Epithelial cell of esophagus (primary cell): ENCODE measurements at places on chromosomes 12 and 14.

- DNase-seq: no peak
Measured at GRCh38 chr12:10251669-10252068, 39.0 kb downstream of the GABARAPL1 start.

- no peak for DNase-seq
Measured at GRCh38 chr12:112932485-112933128, 5.7 kb upstream of the OAS3 start.

DNA sequence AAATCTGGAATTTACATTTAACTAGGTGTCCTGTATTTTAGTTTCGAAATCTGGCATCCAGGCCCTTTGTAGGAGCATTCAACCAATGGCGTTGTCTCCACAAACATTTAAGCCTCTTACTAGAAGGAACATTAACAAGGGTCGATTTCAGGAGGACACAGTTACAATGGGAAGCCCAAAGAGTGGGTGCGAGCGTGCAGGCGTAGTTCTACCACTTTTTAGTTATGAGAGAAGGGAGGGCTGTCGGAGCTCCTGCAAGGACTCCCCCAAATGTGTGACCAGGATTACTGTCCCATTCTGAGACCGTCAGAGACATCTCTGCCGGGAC lies 365 bp upstream of the ABHD4 start:
- no peak for DNase-seq

- no peak for DNase-seq
Measured at GRCh38 chr14:38073641-38074040, 134.1 kb upstream of the SSTR1 start.

DNA sequence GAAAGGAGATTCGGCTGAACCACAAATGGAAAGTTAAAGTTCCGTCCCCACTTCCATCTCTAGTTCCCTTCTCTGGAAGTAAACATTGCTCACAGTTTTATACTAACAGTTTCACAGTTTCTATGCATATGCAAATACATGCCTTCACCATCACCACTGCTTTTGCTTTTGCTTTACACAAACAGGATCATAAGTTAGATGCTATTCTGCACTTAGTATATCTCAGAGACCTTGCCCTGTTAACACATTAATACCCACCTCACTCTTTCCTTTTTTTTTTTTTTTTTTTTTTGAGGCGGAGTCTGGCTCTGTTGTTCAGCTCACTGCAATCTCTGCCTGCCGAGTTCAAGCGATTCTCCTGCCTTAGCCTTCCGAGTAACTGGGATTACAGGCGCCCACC lies 890 bp downstream of the TEP1 start:
- no peak for DNase-seq

DNA sequence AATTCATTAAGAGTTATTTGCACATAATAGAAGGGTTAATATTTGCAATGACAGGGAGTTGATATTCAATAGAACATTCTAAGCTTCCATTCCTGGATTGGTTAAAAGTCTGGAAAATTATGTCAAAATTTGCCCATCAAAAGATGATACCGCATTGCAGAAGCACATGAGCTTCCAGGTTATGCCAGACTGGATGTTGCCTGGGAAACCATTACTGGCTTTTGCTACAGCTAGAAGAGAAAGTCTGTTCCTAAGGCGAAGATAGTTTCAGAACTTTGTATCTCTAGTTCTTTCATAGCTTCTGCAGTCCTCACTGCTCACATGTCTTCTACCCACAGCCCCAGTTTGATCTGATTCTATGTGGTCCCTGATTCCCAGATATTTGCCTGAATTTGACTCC lies 122.4 kb upstream of the AMIGO2 start:
- DNase-seq: no peak

DNA sequence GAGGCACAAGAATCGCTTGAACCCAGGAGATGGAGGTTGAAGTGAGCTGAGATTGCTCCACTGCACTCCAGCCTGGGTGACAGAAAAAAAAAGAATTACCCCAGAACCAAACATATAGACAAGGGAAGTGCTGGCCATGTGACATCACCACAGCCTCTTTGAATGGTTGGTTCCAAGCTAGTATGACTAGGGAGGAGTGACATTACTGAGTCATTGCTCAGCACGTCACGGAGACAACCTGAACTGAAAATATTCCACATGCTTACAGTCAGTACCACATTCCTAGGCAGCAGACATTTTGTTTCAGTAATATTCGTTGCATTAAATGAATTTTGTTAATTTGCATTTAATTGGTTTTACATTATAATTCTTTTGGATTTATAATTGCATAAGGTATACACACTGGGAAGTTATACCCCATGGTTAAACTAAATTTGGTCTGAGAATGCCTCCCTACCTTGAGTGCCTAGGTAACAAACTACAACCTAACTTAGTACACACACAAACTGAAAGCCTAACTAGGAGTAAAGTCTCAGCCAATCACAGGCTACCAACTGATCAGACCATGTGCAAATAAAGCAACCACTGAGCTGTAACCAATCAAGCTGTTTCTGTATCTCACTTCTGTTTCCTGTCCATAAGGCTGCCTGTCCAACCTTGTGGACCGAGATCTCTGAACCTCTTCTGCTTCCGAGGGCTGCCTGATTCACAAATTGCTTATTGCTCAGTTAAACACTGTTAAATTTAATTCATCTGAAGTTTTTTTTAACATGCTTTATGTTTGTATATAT lies 164.4 kb downstream of the CAND1 start:
- peak; percentile 53 for DNase-seq

- DNase-seq: no peak
Measured at GRCh38 chr14:60977847-60978246, 3.0 kb downstream of the TRMT5 start.

DNA sequence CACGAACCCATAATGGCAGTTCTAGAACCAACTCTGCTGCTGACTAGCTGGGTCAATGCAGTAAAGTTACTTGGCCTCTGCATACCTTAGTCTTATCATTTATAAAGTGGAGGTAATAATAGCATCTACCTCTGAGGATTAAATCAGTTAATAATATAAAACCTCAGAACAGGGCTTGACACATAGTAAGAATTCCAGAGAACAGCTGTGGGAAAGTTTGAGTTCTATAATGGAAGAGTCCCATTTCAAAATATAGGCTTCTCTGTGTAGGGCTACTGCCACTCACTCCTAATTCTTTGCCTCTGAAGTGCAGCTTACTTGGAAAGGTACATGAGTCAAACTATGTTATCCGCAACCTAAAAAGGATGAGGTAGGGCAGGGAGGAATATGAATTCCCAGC lies 269.2 kb upstream of the PRKD1 start:
- no peak for DNase-seq

DNA sequence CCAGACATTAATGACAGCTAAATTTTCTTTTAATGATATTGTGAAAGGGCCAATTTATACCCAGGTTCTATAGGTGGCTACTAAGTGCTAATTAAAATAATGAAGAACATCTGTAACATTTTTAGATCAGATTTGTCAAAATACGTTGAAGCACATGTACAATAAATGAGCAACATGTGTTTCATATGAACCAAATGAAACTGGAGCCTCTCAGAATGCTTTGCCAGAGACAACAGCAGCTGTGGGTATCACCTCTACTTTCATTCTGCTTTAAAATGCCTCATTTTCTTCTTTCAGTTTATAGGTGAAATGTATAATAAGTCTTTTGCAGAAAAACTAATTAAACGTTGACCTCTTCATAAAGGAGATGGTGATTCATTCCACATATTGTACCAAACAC lies 26.1 kb upstream of the MYF6 start:
- no peak for DNase-seq

GRCh38 chr12:48615681-48616080 lies 45.8 kb upstream of the LALBA start:
- no peak for DNase-seq

- peak; percentile 80 for DNase-seq
Measured at GRCh38 chr12:6532927-6533652, 1.2 kb upstream of the GAPDH start.

DNA sequence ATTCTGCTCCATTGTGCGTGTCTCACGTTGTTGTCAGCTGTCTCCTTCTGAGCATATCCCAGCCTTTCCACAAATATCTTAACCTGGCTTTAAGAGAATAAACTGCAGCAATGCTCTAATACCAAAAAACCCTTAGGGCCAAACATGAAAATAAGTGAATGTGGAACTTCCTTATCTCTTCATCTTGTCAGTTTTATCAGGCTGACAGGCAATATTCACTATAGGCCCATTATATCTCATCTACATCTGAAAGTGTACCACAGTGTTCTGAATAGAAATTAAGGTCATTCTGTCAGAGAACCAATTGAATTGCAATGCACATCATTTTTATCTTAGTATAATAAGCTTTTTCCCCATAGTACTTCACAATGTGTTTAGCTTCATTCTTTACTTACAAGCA lies 933.1 kb upstream of the FBXO33 start:
- no peak for DNase-seq

- DNase-seq: no peak
Measured at GRCh38 chr14:58978343-58978742, 210.1 kb upstream of the DAAM1 start.

GRCh38 chr12:81722004-81722403 lies 37.1 kb downstream of the PPFIA2 start:
- peak; percentile 15 for DNase-seq

- DNase-seq: no peak
Measured at GRCh38 chr12:62003226-62003625, 257.0 kb upstream of the USP15 start.

- peak; percentile 55 for DNase-seq
Measured at GRCh38 chr12:73678335-73678734, 859.3 kb upstream of the ATXN7L3B start.

GRCh38 chr14:51871846-51872245 lies 11.4 kb downstream of the GNG2 start:
- no peak for DNase-seq

DNA sequence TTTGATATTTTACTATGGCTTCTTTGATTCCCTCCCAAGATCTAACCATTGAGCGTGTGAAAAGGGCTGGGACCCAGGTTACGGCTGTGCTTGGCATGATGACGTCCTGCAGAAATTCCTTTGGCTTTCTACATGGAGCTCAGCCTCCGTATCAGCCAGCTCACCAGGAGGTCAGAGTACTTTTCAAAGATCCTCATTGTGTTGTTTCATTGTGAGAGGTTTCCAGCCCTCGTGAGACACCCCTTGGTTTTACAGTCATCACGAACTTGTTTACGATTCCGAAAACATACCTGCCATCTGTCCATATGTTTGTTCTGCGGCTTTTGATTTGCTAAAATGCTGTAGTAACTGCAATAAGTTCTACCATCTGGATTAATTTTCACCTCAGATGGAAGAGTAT lies 453.1 kb downstream of the TMEM121 start:
- no peak for DNase-seq

- no peak for DNase-seq
Measured at GRCh38 chr12:26564391-26564790, 268.6 kb downstream of the ITPR2 start.
